ENCODE measurements at places on chromosomes 1 and 21.

DNA sequence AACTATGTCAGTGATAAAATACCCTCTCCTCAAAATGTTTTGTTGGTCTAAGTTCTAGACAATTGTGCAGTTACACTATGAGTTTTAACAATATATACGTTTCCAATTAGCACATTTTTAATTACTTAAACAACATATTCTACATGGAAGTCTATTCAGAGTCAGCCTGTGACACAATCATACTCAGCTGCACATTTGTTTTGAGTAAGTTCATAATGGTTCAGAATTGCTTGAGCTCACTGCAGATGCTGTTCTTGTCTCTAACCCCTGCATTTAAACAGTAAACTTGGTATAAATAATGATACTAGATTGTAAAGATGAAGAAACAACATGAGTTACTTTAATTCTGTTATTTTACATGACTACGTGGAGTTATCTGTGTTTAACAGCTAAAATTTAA is 30.6 kb downstream of the CDKN2C start:
- H3K27ac ChIP-seq: no peak overlapping the region
- H3K4me1 ChIP-seq: no peaks in the 10 kb centered on the region
- H3K27me3 ChIP-seq: peaks cover 31% of the 10 kb centered on the region
- H3K4me3 ChIP-seq: no peak overlapping the region
- DNase-seq: no peak

GRCh38 chr21:31489726-31490125 is 145.7 kb upstream of the TIAM1 start:
- peaks cover 2% of the 10 kb centered on the region for H3K4me1 ChIP-seq
- DNase-seq: no peak
- H3K4me3 ChIP-seq: no peak overlapping the region

GRCh38 chr1:223825767-223826748 is 19.7 kb downstream of the TP53BP2 start:
- no peaks in the 10 kb centered on the region for H3K27me3 ChIP-seq
- H3K4me3 ChIP-seq: peak overlapping the region; percentile 23
- peaks cover 7% of the 10 kb centered on the region for H3K36me3 ChIP-seq
- peaks cover 43% of the 10 kb centered on the region for H3K4me1 ChIP-seq

- H3K4me3 ChIP-seq: no peak overlapping the region
- no peak overlapping the region for H3K27ac ChIP-seq
- DNase-seq: no peak
- H3K27me3 ChIP-seq: peaks cover 15% of the 10 kb centered on the region
- no peaks in the 10 kb centered on the region for H3K4me1 ChIP-seq
Observed at GRCh38 chr1:203464226-203464625, 11.4 kb upstream of the PRELP start.

GRCh38 chr1:18387307-18387706 is 93.4 kb upstream of the KLHDC7A start:
- no peaks in the 10 kb centered on the region for H3K4me1 ChIP-seq
- no peak overlapping the region for H3K4me3 ChIP-seq
- no peaks in the 10 kb centered on the region for H3K36me3 ChIP-seq
- H3K27ac ChIP-seq: no peak overlapping the region

GRCh38 chr1:228986093-228986904 is 251.0 kb downstream of the RHOU start:
- no peaks in the 10 kb centered on the region for H3K4me1 ChIP-seq
- H3K27ac ChIP-seq: no peak overlapping the region
- no peak overlapping the region for H3K4me3 ChIP-seq
- H3K27me3 ChIP-seq: no peaks in the 10 kb centered on the region

GRCh38 chr1:111705841-111706240 is 33.4 kb downstream of the INKA2 start:
- H3K36me3 ChIP-seq: peaks cover 42% of the 10 kb centered on the region
- no peaks in the 10 kb centered on the region for H3K27me3 ChIP-seq
- DNase-seq: no peak
- H3K4me3 ChIP-seq: no peak overlapping the region
- H3K4me1 ChIP-seq: peaks cover 13% of the 10 kb centered on the region
- peak overlapping the region; percentile 29 for H3K27ac ChIP-seq

- peaks cover 6% of the 10 kb centered on the region for H3K36me3 ChIP-seq
- peak overlapping the region; percentile 93 for H3K27ac ChIP-seq
Observed at GRCh38 chr1:160437432-160438316, 37.3 kb downstream of the VANGL2 start.

GRCh38 chr1:80523861-80524260 is 1276.9 kb upstream of the ADGRL2 start:
- no peak for DNase-seq
- H3K27ac ChIP-seq: no peak overlapping the region
- no peaks in the 10 kb centered on the region for H3K36me3 ChIP-seq
- H3K4me1 ChIP-seq: no peaks in the 10 kb centered on the region
- H3K27me3 ChIP-seq: no peaks in the 10 kb centered on the region
- H3K4me3 ChIP-seq: no peak overlapping the region

GRCh38 chr1:150841626-150842025 is 33.6 kb upstream of the CTSK start:
- DNase-seq: peak; percentile 6
- H3K4me1 ChIP-seq: peaks cover 36% of the 10 kb centered on the region
- peak overlapping the region; percentile 30 for H3K4me3 ChIP-seq

DNA sequence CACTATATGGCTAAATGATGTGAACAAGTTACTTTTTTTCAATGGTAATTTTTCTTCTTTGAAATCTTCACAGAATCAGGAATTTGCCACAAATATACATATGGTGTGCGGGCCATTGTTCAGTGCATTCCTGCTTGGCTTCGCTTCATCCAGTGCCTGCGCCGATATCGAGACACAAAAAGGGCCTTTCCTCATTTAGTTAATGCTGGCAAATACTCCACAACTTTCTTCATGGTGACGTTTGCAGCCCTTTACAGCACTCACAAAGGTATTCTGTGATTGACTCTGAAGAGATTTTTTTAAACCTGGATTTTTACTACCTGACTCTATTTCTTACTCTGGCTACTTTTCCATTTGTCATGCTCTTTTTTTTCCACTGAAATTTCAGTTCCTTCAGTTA is 76.2 kb upstream of the KIAA1614 start:
- H3K27ac ChIP-seq: no peak overlapping the region
- DNase-seq: no peak
- no peaks in the 10 kb centered on the region for H3K27me3 ChIP-seq
- peaks cover 41% of the 10 kb centered on the region for H3K36me3 ChIP-seq

GRCh38 chr1:181032535-181032934 is 1.2 kb upstream of the MR1 start:
- no peak overlapping the region for H3K4me3 ChIP-seq
- H3K27ac ChIP-seq: peak overlapping the region; percentile 61
- H3K27me3 ChIP-seq: peaks cover 12% of the 10 kb centered on the region
- peaks cover 38% of the 10 kb centered on the region for H3K4me1 ChIP-seq
- no peak for DNase-seq

GRCh38 chr1:14535619-14536355 is 62.7 kb upstream of the KAZN start:
- H3K27me3 ChIP-seq: no peaks in the 10 kb centered on the region
- H3K4me1 ChIP-seq: no peaks in the 10 kb centered on the region
- no peak overlapping the region for H3K27ac ChIP-seq

- H3K4me1 ChIP-seq: peaks cover 73% of the 10 kb centered on the region
- H3K27ac ChIP-seq: peak overlapping the region; percentile 89
- H3K36me3 ChIP-seq: peaks cover 42% of the 10 kb centered on the region
- H3K27me3 ChIP-seq: peaks cover 2% of the 10 kb centered on the region
- peak overlapping the region; percentile 69 for H3K4me3 ChIP-seq
- peak; percentile 26 for DNase-seq
Observed at GRCh38 chr1:12450090-12450755, 167.8 kb downstream of the DHRS3 start.

- no peak overlapping the region for H3K4me3 ChIP-seq
- peaks cover 68% of the 10 kb centered on the region for H3K4me1 ChIP-seq
- no peak for DNase-seq
- H3K27me3 ChIP-seq: no peaks in the 10 kb centered on the region
- H3K27ac ChIP-seq: peak overlapping the region; percentile 11
- peaks cover 8% of the 10 kb centered on the region for H3K36me3 ChIP-seq
Observed at GRCh38 chr1:165857046-165857801, 29.8 kb downstream of the UCK2 start.

DNA sequence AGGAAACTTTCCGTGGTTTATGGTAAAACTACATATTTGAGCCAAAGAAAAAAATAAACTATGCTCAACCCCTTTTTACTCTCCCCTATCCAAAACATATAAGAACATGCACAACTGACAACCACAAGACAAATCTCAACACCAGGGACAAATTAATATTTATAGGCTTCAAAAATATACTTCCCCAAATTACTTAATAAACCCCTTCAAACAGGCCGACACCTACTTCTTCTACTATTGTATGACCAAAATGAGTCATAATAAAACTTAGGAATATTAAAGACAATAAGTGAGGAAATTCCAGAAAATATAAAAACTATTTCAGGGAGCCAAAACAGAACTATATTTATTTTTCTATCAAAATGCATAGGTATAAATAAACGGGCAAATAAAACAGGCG is 71.5 kb downstream of the TGFBR3 start:
- H3K4me1 ChIP-seq: peaks cover 33% of the 10 kb centered on the region
- no peak overlapping the region for H3K27ac ChIP-seq
- H3K36me3 ChIP-seq: peaks cover 2% of the 10 kb centered on the region

DNA sequence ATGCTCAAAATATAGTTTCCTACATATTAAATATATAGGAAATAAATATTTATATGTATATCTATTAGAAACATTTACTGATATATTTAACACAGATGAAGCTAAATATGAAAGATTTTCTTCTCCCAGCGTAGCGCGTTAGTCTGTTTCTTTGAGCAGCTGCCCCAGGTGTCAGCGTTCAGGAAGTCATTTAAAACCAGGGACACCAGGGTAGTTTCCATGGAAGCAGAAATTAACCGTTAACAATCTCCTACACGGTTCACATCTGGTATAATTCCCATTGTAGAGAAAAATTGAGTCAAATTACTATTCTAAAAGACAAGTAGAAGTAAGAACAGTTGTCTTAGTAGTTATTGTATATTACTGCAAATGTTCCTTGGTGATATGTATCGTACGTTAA is 1443.7 kb downstream of the MRPL39 start:
- H3K27ac ChIP-seq: no peak overlapping the region
- no peak overlapping the region for H3K4me3 ChIP-seq
- H3K36me3 ChIP-seq: no peaks in the 10 kb centered on the region
- no peak for DNase-seq
- no peaks in the 10 kb centered on the region for H3K27me3 ChIP-seq

DNA sequence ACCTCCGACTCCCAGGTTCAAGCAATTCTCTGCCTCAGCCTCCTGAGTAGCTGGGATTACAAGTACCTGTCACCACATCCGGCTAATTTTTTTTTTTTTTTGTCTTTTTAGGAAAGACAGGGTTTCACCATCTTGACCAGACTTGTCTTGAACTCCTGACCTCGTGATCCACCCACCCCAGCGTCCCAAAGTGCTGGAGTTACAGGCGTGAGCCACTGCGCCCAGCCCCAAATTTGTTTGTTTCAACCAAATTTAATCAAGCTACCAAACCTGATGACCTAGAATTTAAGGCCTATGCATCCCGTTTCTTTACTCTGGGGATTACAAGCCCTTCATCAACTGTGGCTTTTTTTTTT is 58.3 kb upstream of the TBX15 start:
- H3K27me3 ChIP-seq: no peaks in the 10 kb centered on the region
- peaks cover 4% of the 10 kb centered on the region for H3K36me3 ChIP-seq
- no peak overlapping the region for H3K4me3 ChIP-seq
- no peak overlapping the region for H3K27ac ChIP-seq
- no peaks in the 10 kb centered on the region for H3K4me1 ChIP-seq

GRCh38 chr1:177020851-177021589 is 143.5 kb downstream of the ASTN1 start:
- no peak overlapping the region for H3K27ac ChIP-seq
- H3K4me3 ChIP-seq: no peak overlapping the region
- no peaks in the 10 kb centered on the region for H3K36me3 ChIP-seq
- no peak for DNase-seq
- no peaks in the 10 kb centered on the region for H3K27me3 ChIP-seq
- H3K4me1 ChIP-seq: no peaks in the 10 kb centered on the region

GRCh38 chr1:12005488-12006166 is 13.7 kb upstream of the MIIP start:
- H3K27me3 ChIP-seq: no peaks in the 10 kb centered on the region
- peaks cover 73% of the 10 kb centered on the region for H3K36me3 ChIP-seq
- peaks cover 4% of the 10 kb centered on the region for H3K4me1 ChIP-seq
- DNase-seq: no peak
- no peak overlapping the region for H3K4me3 ChIP-seq
- no peak overlapping the region for H3K27ac ChIP-seq

DNA sequence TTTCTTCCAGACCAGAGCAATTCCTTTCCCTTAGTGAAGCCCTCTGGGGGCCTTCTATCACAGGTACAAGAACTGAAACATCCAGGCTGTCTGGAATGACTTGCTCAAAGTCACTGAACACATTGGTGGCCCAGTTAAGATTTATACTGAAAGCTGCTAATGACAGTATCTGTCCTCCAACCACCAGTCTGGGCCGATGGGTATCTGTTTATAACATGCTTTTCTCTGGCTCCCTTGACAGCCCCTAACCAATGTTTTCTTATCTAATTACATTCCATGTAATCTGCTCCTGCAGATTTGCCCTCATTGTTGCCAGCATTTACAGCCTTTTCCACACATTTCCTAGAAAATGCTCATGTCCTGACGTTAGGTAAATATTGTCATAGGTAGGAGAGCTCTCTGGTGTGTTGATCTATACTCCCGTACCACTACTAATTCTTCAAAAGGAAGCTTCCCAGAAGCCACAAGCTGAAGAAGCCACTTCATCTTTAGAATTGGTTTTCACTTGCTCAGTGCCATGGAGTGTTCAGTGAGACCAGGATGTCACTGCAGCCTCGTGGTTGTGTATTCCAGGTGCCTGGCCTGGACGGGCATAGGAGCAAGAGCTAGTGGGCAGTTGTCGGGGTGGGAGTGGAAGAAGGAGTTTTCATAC is 163.9 kb downstream of the TSEN15 start:
- peaks cover 17% of the 10 kb centered on the region for H3K27me3 ChIP-seq
- H3K36me3 ChIP-seq: no peaks in the 10 kb centered on the region
- H3K4me1 ChIP-seq: no peaks in the 10 kb centered on the region
- H3K27ac ChIP-seq: no peak overlapping the region
- no peak for DNase-seq
- no peak overlapping the region for H3K4me3 ChIP-seq

DNA sequence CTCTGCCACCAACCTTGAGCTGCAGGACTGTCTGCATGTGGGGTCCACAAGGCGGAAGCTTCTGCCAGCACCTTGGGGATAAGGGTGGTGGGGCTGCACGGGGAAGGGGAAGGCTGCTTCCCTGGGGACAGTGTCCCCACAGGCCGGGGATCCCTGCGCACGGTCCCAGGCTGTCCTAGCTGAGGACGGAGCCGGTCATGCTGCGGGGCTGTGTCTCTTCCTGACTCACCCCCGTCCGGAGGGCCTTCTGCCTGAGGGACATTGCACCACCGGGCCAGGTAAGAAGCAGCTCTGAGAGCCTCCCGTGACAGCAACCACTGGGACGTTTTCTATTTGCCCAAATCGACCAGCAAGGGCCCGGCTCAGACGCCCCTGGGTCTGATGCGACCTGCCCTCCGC is 29.9 kb downstream of the KRTAP10-1 start:
- DNase-seq: no peak
- no peaks in the 10 kb centered on the region for H3K36me3 ChIP-seq
- no peak overlapping the region for H3K4me3 ChIP-seq

Data from T-helper 2 cell treated with Interferon-gamma antibody and Interleukin-4, amounts not matched to agents 5 μg/mL and 100 μg/mL, for 36 hours (primary cell).